ENCODE measurements at places on chromosomes 5 and 9. TPM values are rescaled to one million over a fixed set of nuclear protein-coding genes. Genes with fewer than 3 reads are reported as not detected.

DNA sequence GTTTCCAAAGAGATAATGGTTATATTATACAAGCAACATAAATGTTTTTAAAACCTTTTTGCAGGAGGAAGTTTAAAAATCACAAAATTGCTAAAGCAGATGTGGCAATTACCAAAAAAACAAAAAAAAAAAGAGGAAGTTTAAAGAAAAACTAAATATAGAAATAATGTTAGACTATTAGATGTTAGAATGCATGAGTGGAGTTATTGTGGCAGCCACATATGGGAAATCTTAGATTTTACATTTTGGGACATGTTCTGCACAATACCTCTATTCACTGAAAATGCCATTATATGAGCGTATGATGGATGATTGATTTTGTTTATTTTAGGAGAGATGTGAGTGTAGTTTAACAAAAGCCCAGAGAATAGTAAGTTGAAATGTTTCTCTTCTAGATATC, 31.2 kb upstream of the DTWD2 start:
- DNase-seq: no peak

- DNase-seq: peak; percentile 45
Observed at GRCh38 chr5:110807169-110807568, 68.4 kb downstream of the SLC25A46 start.

DNA sequence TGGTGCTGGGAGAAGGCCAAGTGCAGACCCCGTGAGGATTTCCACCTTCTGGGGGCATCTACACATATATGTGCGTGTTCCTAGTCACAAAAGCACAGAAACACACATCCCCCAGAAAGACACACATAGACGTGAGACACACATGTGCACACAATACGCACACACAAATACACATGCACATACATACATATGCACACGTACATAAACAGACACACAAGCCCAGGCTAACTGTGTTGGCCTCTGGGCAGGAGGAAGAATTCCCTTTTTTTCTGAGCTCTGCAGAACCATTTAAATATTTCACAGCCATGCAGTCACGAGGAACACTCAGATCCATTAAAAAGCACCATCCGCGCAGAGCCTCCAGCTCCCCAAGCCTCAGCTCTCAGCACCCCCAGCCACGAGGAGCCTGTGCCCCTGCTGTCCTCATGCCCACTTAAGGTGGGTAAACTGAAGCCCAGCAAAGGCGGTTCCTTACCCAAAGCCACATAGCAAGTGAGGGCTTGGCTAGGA, 5.3 kb downstream of the NINJ1 start:
- DNase-seq: no peak

- DNase-seq: no peak
Observed at GRCh38 chr5:175740014-175740413, 82.1 kb downstream of the HRH2 start.

DNA sequence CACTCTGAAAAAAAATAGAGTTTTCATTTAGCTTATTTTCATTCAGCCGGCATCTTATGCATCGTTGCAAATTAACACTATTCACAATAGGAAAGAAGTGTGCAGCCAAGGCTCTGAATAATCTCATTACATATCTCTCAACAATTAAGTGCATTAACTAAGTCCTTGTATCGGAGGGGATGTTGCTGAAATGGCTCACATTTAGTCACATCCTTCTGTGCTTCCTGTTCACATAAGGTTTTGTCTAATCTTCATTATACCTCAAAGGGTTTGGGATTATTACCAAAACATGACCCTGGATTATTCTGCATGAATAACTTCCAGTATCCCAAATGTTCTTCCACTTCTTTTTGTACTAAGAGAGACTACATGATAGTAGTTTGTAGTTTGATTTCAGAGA, 278.0 kb upstream of the GRIA1 start:
- no peak for DNase-seq

GRCh38 chr5:134226441-134227192, 744 bp upstream of the PPP2CA start:
- DNase-seq: peak; percentile 32

DNA sequence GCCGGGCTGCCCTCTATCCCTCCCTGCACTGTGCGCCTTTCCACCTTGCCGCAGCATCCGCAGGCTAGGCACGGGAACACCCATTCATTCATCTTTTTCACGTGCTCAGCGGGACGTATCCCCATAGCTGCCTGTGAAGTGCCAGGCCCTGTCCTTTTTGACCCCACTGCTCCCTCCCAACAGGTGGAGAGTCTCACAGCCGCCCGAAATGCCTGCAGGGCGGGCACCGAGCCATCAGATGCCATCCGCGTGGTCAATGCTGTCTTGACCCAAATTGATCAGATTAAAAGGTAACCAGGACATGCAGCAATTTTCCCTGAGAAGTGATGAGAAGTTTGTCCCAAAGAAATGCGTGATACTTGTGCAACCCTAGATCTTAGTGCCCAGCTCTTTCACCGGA, 15.5 kb downstream of the TRIP13 start:
- DNase-seq: no peak

GRCh38 chr9:128473104-128473503, 17.3 kb downstream of the ODF2 start:
- no peak for DNase-seq

DNA sequence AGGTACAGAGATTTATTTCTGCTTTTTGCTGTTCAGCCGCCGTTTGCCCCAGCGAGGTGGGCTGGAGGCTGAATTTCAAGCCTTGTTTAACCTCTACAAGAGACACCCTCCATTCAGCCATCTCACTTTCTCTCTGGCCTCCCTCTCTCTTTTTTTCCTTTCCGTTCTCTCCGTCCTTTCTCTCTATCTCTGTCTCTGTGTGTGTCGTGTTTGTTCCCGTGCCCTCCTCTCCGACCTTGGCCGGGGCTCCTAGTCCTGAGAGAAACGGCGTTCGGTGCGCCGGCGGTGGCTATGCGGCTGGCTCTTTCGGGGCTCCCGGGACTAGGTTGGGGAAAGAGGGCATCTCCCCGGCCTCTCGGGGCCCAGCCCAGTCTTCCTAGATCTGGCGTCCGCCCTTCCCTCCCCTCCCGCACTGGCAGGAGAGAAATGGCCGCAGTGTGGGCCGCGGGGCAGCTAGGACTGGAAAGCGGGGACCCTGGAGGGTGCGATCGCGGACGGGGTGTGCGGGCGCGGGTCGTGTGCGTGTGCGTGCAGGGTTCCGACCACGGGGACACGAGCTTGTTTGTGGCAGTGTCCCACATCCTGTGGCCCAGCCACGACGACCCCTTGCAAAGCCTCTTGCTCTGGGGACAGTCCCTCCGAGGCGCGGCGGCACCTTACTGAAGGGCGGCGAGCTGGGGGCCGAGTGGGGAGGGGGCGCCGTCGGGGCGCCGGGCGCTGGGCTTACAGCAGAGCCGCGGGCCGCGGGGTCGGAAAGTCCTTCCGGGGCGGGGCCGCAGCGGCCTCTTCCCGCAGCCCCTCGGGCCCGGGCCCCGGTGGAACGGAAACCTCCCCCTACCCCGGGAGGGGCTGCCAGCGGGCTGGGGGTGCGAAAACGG, 5.7 kb downstream of the LHX2 start:
- no peak for DNase-seq

DNA sequence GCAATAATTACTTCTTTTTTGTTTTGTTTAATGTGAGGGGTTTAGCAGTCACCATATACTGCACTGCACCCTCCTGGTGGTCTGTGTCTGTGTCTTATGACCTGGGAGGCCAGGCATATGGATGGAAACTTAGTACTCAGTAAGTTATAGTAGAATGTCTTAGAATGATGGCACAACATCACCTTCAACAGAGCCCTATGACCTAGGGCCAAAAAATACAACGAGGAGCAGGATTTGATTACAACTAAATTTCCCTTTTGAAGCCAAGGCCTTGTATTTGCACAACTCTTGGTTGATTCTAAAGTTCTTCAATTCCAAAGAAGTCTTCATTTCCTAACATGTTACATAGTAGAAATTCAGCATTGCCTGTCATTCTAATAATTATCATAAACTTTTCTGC, 422.1 kb upstream of the PIK3R1 start:
- DNase-seq: no peak

- DNase-seq: no peak
Observed at GRCh38 chr9:136050701-136051452, 44.2 kb downstream of the NACC2 start.

DNA sequence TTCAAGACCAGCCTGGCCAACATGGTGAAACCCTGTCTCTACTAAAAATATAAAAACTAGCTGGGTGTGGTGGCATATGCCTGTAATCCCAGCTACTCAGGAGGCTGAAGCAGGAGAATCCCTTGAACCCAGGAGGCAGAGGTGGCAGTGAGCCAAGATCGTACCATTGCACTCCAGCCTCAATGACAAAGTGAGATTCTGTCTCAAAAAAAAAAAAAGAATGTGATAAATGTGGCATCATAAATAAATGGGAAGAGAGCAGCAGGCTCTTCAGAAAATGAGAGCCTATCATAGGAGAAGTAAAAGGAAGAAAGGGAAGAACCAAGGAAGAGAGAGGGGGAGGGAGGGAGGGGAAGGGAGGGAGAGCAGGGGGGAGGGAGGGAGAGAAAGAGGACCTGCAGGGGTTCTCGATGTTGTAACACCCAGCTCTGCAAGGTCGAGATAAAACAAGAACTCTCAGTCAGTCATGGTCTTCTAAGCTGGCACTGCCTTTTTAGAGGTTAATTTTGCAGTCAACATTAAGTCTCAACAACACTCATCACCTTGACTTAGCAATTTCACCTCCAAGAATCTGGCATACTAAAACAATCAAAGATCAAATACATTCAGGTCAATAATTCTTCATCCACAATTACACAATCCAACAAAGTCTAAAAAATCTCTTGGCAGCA, 68.7 kb upstream of the SIMC1 start:
- DNase-seq: no peak

GRCh38 chr5:109917154-109917546, 227.4 kb downstream of the MAN2A1 start:
- no peak for DNase-seq

- DNase-seq: no peak
Observed at GRCh38 chr9:113184539-113184938, 33.7 kb downstream of the SLC31A2 start.

- DNase-seq: no peak
Observed at GRCh38 chr5:101877451-101877850, 418.6 kb downstream of the SLCO4C1 start.

- no peak for DNase-seq
Observed at GRCh38 chr5:59704936-59705335, 188.6 kb downstream of the PDE4D start.

- no peak for DNase-seq
Observed at GRCh38 chr5:145953202-145953601, 16.8 kb downstream of the SH3RF2 start.

DNA sequence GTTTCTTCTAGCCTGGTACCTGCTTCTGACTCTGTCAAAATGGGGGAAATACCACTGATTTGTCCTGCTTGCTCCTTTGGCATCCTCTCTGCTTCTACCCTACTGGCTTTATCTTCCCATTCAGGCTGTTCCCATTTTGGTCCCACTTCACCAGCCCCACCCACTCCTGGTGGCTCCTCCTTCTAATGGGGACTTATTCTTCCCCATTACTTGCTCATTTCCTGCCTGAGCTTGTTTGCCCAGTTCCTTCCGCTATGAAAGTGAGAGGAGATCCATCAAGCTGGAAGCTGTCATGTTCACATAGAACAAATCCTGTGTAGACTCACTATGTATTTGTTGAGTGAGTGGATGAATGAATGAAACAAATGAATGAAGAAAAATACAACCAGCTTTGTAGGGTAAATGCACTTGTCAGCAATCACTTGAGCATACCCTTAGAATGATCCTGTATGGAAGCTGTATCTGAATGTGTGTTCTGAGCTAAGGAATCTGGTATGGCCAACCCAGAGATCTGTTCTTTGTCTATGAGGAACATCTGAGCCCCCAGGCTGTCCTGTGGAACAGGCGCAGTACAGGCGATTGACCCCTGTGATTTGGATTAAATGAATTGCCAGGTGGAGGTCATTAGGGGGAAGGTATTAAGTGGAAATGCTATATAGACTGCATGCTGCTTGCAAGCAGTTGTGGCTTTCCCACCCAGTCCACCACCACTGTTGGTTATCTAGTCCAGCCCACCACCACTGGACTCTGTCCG, 89.5 kb downstream of the APBA1 start:
- DNase-seq: peak; percentile 16

GRCh38 chr9:35659340-35659739, 1.2 kb downstream of the CCDC107 start:
- DNase-seq: no peak

DNA sequence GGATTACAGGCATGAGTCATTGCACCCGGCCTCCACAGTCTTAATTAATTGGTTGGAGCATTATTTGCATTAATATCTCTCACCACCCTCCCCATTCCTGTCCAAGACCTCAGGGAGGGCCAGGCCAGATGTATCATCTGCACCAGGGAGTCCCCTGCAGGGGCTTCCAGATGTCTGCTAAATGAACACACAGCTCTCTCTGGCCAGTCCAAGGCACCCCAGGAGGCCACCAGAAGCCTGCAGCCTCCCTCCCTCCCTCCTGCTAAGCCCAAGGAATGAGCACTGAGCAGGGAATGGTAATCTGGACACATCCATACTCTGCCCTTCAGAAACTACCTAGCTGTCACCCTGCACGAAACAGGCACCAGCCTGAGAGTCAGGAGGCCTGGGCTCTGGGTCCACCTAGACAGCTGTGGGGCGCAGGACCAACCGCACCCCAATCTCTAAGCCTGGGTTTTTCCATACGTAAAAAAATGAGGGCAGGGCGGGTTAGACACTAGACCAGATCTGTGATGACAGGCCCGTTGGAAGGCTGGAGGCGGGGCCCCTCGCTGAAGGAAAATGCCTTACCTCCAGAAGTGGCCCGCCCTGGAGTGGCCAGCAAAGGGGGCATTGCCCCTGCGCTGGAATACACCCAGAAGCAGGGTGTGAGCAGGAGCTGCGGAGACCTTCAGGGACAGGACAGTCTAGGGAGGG, 8.3 kb downstream of the CIZ1 start:
- no peak for DNase-seq

Gene FGF10
- 0.37 TPM for total RNA-seq

Gene QSOX2
- total RNA-seq: 7.8 TPM

Gene CTNND2
- 1.1 TPM for total RNA-seq

Gene MEIKIN
- not detected for total RNA-seq

Gene PRDM9
- total RNA-seq: not detected

Gene SOX30
- total RNA-seq: 0.12 TPM

All from heart right ventricle (tissue), 16 donors.